ENCODE measurements at places on chromosomes 1 and 21.

GRCh38 chr1:200366577-200367253 is 43.1 kb downstream of the ZNF281 start:
- DNase-seq, result no peak

GRCh38 chr1:221166559-221167318 is 287.5 kb downstream of the HLX start:
- DNase-seq, result peak; percentile 7

DNA sequence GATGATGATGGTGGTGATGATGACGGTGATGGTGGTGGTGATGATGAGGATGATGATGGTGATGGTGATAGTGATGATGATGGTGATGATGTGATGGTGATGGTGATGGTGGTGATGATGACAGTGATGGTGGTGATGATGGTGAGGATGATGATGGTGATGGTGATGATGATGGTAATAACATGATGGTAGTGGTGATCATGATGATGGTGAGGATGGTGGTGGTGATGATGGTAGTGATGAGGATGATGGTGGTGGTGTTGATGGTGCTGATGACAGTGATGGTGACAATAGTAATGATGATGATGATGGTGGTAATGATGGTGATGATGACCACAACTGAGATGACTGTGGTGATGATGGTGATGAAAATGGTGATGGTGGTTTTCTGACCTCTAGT is 4.9 kb downstream of the ACTRT2 start:
- no peak for DNase-seq

DNA sequence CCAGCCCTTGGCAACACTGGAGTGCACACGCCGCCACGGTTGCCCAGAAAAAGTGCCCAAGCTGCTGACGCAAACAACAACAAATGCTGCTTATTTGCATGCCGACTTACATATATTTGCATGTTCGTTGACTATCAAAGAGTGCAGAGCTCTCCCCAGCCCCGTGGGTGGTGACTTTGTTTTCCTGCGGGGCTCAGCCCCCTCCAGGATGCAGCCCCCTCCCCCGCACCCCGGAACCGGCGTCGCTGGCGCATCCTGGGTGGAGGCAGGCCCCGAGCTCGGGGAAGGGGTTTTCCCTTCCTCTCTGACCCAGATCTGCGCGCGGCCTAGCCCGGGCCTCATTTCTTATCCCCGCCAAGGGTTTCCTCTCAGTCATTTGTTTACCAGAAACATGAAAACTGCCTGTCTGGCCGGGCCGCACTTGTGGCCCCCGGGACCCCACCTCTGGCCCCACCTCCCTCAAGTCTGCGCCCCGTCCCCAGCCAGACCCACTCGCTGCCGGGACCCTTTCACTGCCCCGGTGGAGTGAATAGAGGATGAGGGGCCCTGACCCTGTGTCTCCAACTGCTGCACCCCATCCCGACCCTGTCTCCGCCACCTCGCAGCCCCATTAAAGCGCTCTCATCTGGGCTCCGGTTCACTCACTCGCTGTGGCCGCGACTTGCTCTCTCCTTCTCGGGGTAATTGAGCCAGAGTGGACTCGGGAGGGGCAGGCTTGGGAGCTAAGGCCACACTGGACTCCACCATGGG is 5.5 kb downstream of the TNFRSF25 start:
- no peak for DNase-seq

DNA sequence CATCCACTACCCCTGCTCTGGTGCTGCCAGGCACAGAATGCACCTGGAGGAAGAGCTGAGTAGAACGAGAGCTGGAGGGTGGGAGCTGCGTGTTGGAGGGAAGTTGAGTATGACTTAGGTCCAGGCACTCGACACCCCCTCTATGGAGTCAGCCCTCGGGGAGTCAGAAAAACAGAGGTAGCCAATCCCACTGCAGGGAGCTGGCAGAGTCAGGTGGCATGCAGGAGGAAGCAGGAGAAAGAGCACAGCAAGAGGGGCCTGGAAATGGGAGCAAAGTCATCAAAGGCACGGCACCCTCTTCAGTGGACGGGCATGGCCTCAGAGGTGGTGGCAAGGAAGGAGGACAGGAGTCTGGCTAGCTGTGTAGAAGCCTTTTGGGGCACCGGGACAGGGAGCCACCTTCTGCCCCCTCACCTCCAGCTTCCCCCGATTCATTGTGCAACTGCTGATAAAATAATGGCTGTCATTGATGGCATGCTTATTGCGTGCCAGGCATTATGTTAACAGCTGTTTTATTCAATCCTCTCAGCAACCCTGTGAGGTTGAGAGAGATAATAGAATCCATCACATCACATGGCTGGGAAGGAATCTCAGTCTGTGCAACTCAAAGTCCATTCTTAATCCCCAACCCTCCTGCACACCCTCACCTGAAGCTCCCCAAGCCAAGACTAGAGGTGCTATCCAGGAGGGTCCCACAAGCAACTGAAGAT is 42.0 kb downstream of the C1orf198 start:
- DNase-seq, result no peak

DNA sequence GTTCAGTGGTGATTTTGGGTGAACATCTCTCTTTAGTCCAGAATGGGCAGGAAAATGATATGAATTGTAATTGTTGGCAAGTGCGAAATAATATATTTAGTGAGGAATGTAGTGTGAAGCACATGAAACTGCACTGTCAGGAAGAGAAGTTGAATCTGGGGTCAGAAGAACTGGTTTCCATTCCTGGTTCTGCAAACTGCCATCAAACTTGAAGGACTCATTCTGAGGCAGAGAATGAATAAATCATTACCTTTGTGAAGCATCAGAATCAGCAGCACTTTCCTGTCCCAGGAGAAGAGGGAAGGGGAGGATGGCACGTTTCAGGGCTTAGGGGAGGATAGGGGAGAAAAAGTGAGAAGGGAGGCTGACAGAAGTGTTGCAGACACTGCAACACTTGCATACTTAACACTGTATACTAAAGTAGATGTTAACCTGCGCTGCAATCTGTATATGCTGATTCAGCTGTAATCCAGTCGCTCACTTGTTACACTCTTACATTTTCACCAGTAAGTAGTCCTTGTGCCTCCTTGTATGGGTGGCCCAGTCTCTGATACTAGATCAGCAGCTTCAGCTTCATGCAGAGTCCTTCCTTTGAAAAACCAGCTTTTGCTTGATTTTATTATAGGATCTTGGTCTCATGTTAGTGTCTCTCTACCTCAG is 10.5 kb upstream of the RPTN start:
- no peak for DNase-seq

GRCh38 chr1:164470996-164471395 is 88.0 kb upstream of the PBX1 start:
- DNase-seq, result no peak

GRCh38 chr21:46006547-46007491 is 25.2 kb downstream of the COL6A1 start:
- DNase-seq, result no peak

DNA sequence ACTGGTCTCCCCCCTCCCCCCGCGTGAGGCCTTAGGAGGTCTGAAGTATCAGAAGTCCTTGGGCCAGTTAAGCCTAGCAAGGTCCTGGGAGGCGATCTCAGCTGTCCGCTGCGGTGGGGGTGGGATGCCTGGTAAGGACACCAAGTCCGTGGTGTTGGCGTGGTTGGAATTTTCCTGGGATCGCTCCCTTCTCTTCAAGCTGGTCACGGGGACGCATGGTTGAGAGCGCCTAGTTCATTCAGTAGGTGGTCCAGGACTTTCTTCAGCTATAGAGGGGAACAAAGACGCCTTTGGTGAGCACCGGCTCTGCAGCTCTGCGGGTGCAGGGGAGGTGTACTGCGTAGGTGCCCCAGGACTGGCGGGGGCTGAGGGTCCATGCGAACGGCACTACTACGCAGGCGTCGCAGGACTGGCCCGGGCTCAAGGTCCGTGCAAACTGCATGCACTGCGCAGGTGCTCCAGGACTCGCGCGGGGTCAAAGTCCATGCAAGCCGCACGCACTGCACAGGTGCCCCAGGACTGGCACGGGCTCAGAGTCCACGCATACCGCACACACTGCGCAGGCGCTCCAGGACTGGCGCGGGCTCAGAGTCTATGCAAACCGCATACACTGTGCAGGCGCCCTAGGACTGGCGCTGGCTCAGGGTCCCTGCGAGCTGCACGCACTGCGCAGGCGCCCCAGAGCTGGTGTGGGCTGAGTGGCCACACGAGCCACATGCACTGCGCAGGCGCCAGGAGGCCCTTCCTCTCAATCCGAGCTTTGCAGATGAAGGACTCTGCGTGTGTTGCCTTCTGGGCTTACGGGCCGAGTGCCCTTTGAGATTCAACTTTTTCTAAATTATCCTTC is 36.6 kb upstream of the HMGN1 start:
- no peak for DNase-seq

DNA sequence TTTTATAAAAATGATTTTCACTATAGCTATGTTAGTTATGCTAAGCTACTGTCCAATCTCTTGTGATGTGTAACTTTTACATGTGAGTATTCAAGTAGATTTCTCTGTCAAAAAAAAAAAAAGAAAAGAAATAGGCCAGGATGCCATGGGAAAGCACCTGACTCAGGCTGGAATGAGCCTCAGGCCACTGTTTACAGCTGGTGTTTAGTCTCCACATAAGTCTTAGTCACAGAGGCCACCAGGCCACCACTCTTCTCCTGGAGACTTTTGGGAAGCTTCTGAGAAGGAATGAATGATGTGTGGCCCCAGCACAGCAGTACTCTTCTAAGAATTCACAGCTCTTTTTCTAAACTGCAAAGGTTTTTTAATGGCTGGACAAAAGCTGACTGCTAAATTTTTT is 48.9 kb downstream of the CHML start:
- no peak for DNase-seq

DNA sequence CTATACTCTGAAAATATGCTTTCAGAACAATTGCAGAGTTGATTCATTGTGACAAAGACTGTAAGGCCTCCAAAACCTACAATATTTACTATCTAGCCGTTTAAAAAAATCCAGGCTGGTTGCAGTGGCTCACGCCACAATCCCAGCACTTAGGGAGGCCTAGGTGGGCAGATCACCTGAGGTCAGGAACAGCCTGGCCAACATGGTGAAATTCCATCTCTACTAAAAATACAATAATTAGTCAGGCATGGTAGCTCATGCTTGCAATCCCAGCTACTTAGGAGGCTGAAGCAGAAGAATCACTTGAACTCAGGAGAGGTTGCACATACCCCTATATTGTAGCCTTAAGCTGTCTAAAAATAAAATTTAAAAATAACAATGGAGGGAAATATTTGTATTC is 5.3 kb upstream of the TFF2 start:
- no peak for DNase-seq

GRCh38 chr1:104466068-104466467 is 716.4 kb downstream of the AMY1C start:
- no peak for DNase-seq

- no peak for DNase-seq
Observed at GRCh38 chr1:67614511-67614934, 70.5 kb upstream of the GADD45A start.

DNA sequence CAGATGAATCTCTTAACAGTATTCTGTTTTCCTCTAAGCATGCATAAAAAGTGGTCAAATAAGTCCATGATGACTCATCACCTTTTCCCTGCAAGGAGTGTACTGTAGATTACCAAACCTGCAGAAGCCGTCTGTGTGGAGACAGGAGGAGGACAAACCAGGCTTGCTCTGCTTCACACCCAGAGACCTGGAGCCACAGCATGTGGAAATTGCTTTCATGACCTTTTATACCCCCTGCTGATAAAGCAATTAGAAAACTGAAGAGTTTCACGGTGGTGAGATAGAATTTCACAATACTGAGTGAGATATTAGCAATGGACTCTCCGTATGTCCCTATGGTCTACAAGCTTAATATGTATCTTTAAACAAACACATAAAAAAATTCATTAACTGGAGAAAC is 9.4 kb downstream of the CORT start:
- no peak for DNase-seq

DNA sequence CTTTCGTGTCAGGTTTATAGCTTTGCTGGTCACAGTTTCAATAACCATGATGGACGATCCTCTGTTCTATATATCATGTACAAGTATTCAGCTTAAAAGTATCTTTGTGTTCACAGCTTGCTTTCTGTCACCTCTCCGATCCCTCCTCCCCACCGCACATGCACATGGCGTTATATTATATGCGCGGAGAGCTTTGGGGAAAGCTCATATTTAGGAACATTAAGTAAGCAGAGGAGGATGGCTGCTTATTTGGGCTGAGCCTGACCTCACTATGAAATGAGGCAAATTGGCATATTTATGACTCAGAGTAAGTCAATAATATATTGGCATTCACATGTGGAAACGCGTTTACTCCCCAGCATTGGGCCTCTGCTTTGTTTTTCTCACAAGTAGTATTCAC is 360.5 kb downstream of the HLX start:
- no peak for DNase-seq

DNA sequence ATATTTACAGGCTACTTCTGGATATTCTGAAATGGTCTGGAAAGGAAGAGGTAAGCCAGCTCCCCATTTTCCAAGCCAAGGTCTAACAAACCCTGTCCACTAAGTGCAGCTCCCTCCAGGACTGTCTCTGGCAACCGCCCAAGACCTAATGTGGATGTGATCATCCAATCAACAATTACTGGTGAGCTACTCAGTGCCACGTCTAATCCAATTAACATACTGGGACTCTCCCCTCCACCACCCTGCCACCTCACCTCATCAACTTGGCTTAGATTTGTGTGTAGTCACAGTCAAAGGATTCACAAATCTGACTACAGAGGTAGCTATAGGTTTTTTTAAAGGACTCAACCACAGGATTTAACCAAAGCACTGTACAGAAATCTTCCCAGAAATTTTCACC is 25.4 kb upstream of the S100A7 start:
- DNase-seq, result no peak

GRCh38 chr1:231971397-231972110 is 345.0 kb downstream of the DISC1 start:
- no peak for DNase-seq

DNA sequence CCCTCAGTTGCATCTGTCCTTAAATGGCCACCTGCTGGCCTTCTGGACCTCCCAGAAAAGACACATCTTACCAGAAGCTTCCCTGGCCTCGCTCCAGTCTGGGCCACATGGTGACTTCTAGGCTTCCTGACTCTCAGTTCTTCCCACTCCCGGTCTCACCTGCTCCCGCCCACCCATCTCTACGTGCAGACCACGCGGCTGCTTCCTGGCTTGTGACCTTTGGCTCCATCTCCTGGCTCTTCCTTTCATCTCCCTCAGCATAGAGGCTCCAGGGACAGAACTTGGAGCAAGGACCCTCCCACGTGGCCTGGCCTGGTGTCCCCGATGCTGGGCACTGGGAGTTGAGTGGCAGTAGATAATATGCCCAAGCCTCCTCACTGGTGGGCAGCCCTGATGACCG is 124.9 kb upstream of the IRF2BP2 start:
- no peak for DNase-seq

GRCh38 chr1:10897981-10898728 is 101.7 kb upstream of the CASZ1 start:
- no peak for DNase-seq

DNA sequence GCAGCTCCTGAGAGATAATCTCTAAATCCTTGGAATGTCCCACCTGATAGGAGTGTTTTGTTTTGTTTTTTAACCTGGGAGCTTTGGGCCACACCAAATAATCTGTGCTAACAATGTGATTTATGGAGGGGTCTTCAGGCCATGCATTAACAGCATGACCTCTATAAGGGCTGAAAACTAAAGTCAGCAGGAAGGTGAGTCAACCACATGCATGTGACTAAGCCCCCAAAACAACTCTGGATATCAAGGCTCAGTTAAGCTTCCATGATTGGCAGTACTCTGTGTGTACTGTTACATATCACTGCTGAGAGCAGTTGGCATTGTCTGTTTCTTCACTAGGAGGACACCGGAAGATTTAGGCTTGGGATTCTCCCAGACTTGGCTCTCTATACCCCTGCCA is 10.7 kb downstream of the AUNIP start:
- no peak for DNase-seq

GRCh38 chr1:60114745-60115318 is 41.3 kb upstream of the C1orf87 start:
- no peak for DNase-seq

- no peak for DNase-seq
Observed at GRCh38 chr1:244405856-244406255, 45.9 kb downstream of the ADSS2 start.
